Body of pancreas (tissue), 4 donors: ENCODE measurements at places on chromosomes 1 and 21. TPM values are rescaled to one million over a fixed set of nuclear protein-coding genes. Genes with fewer than 3 reads are reported as not detected.
A peak's percentile ranks its signal among the peaks of the same experiment; 100 is the strongest.

- H3K4me1 ChIP-seq, result peaks cover 19% of the 10 kb centered on the region
- no peak overlapping the region for H3K27ac ChIP-seq
- H3K4me3 ChIP-seq, result no peak overlapping the region
- H3K36me3 ChIP-seq, result no peaks in the 10 kb centered on the region
Measured at GRCh38 chr1:9338397-9339246, 45.9 kb downstream of the SPSB1 start.

GRCh38 chr1:108644984-108645383 is 15.9 kb downstream of the HENMT1 start:
- DNase-seq, result no peak
- peaks cover 7% of the 10 kb centered on the region for H3K4me1 ChIP-seq
- no peak overlapping the region for H3K27ac ChIP-seq

GRCh38 chr1:100448366-100448765 is 89.6 kb upstream of the GPR88 start:
- H3K36me3 ChIP-seq, result no peaks in the 10 kb centered on the region
- DNase-seq, result no peak
- no peak overlapping the region for H3K27ac ChIP-seq
- H3K27me3 ChIP-seq, result no peaks in the 10 kb centered on the region

DNA sequence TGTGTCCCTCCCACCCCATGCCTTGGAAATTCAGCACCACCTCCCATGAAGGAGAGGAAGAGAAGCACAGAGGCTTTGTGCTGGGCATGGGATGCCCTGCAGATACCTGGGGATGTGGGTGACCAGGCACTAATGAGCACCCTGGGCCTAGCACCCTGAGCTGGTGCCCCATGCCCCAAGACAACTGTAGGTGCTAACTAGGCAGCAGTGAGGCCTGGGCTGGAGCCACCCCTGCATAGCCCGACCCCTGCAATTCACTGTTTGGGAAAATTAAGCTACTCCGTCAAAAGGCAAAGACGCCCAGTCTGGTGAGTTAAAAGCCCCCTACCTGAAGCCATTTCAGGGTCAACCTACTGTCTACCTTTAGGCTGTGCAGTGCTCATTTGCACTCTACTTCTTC is 5.4 kb downstream of the KCNA2 start:
- no peak overlapping the region for H3K4me3 ChIP-seq
- H3K27ac ChIP-seq, result no peak overlapping the region
- peak; percentile 1 for DNase-seq
- no peaks in the 10 kb centered on the region for H3K36me3 ChIP-seq
- H3K27me3 ChIP-seq, result no peaks in the 10 kb centered on the region

GRCh38 chr1:119838236-119838635 is 27.0 kb upstream of the REG4 start:
- no peak overlapping the region for H3K4me3 ChIP-seq
- H3K27ac ChIP-seq, result no peak overlapping the region
- peaks cover 5% of the 10 kb centered on the region for H3K27me3 ChIP-seq
- no peaks in the 10 kb centered on the region for H3K4me1 ChIP-seq
- DNase-seq, result no peak

DNA sequence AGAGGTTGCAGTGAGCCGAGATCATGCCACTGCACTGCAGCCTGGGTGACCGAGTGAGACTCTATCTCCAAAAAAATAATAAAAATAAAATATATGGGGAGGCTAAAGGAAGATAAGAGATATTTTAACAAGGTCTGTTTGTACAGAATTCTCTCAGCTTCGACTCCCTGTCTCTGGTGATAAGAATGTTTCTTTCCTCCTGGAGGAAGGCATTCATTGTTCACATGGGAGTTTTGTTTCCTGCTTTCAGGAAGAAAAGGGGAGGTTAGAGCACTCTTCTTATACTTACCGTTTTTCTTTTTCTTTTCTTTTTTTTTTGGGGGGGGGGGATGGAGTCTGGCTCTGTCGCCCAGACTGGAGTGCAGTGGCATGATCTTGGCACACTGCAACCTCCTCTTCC is 2.0 kb upstream of the NAXE start:
- DNase-seq, result no peak
- H3K27ac ChIP-seq, result no peak overlapping the region
- H3K27me3 ChIP-seq, result no peaks in the 10 kb centered on the region
- H3K4me3 ChIP-seq, result no peak overlapping the region

GRCh38 chr1:36440044-36440443 is 10.2 kb downstream of the OSCP1 start:
- no peak overlapping the region for H3K4me3 ChIP-seq
- H3K36me3 ChIP-seq, result no peaks in the 10 kb centered on the region
- H3K4me1 ChIP-seq, result no peaks in the 10 kb centered on the region
- H3K27me3 ChIP-seq, result no peaks in the 10 kb centered on the region
- H3K27ac ChIP-seq, result no peak overlapping the region

DNA sequence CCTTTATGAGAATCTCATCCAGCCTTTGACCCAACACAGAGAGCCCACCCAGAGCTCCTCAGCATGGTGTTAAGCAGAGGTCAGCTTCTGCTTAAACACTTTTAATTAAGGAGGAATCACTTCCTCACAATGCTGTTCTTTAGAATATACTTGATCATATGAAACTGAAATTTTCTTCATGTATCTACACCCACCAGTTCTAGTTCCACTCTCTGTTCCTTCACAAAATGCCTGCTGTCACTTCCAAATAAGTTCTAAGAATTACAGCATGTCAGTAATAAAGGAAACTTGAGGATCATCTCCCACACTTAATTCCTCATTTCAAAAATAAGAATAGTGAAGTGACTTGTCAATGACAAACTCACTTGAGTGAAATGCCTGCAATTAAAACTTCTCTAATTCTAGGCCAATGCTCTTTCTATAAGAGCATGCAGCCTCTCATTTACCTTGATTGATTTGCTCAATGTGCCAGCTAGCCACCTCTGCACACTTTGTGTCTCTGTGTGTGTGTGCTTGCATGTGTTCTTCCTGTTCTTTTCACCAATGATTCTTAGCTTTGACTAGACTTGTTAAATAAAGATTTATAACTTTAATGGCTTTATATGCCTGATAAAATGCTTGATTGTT is 356.3 kb downstream of the PLPP3 start:
- H3K27me3 ChIP-seq, result no peaks in the 10 kb centered on the region
- H3K4me3 ChIP-seq, result no peak overlapping the region
- H3K27ac ChIP-seq, result no peak overlapping the region
- DNase-seq, result no peak
- H3K36me3 ChIP-seq, result no peaks in the 10 kb centered on the region

DNA sequence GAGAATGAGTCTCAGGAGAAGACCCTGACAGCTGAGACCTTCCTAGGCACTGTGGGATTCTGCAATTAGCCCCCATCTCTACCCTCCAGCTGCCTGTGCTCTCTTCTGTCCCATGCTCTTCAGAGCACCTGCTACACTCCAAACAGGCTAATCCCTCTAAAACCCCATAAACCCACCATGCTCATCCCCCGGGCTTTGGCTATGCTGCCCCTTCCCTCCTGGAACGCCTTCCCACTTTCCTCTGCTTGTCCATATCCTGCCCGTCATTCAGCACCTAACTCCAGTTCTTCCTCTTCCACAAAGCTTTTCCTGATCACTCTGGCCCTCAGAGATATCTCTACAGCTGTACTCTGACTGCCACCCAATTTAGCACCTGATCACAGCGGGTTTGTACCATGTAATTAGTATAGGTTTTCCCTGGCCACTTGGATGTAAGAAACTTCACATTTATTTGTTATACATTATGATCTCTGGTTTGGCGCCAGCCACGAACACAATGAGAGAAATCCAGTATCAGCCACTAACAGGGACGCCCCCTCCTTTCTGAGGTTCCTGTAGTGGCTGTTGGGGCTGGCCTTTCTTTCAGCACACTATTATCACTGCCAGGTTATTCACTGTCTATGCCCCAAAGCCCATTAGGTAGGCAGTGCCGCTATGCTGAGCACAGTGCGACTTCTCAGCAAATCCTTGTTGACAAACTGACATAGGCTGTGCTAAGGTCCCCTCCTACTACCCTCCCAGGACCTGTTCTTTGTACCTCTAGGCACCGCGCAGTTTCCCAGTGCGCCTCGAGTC is 45.1 kb downstream of the CDC7 start:
- H3K27ac ChIP-seq, result no peak overlapping the region
- H3K4me3 ChIP-seq, result no peak overlapping the region
- no peaks in the 10 kb centered on the region for H3K4me1 ChIP-seq
- DNase-seq, result no peak
- H3K36me3 ChIP-seq, result no peaks in the 10 kb centered on the region
- H3K27me3 ChIP-seq, result no peaks in the 10 kb centered on the region

Gene SPRR2G
- not detected for total RNA-seq

Gene TMEM125
- total RNA-seq, result 51.1 TPM

Gene FCMR
- total RNA-seq, result not detected

Gene NR5A2
- total RNA-seq, result 98.3 TPM

Gene RSBN1
- 14.2 TPM for total RNA-seq

Gene UTS2
- total RNA-seq, result not detected

Gene TTC22
- total RNA-seq, result 12.2 TPM
